ENCODE measurements at places on chromosomes 4 and X. TPM values are rescaled to one million over a fixed set of nuclear protein-coding genes. Genes with fewer than 3 reads are reported as not detected.

DCAF8L1 gene
- polyA plus RNA-seq: not detected

PGRMC1 gene
- 136 TPM for polyA plus RNA-seq

ATOH1 gene
- polyA plus RNA-seq: not detected

WDR1 gene
- 361 TPM for polyA plus RNA-seq

L1CAM gene
- polyA plus RNA-seq: 12.7 TPM

COL25A1 gene
- polyA plus RNA-seq: 1.4 TPM

GPM6B gene
- polyA plus RNA-seq: 16.0 TPM

DLG3 gene
- polyA plus RNA-seq: 14.0 TPM

TMEM271 gene
- not detected for polyA plus RNA-seq

NUDT10 gene
- 6.9 TPM for polyA plus RNA-seq

DNA sequence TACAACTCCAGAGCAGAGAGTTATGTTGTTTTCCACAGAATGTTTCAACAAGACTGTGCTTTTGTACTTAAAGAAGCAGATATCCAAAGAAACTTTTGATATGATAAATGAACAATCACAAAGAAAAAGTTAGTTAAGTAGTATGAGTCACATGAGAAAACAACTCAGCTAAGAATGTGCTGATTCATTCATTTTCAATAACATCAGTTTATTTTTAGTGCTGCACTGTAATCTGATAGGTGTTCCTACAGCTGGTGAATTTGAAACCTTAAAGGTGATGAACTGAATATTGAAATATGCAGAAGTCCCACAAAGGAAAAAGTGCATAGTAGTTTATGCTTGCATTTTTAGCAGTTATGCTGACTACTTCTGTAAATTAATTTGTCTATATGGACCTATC lies 180.3 kb upstream of the TENM3 start:
- no peak for DNase-seq

DNA sequence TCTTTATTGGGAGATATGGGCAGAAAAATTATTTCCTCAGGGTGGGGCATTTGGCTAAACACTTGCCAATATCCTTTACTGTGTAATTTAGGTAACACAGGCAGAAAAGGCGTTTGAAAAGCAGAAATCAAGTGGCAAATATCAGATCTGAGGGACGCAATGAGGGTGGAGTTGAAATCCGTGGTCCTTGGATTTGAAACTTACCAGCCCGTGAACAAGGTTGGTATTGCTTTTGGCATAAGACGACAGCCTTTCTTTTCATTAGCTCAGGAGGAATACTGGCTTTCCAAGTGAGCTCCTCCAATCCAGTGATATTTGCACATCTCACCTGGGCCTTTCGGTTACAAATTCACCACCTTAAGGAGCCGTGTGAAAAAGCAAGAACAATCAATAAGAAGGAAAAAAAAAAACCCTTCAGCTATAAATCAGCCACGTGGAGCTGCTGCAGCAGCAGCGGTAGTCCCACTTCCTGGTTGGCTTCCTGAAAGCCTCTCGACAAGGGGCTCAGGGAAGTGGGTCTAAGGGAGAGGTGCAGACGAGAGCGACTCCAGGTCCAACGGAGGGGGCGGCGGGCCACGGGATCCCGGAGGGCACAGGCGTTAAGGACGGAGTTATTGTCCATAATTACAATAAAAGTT lies 734 bp upstream of the GALNT7 start:
- DNase-seq: peak; percentile 21

- no peak for DNase-seq
Observed at GRCh38 chr4:54226404-54227255, 2.5 kb upstream of the PDGFRA start.

GRCh38 chr4:150641612-150642011 lies 59.7 kb downstream of the MAB21L2 start:
- no peak for DNase-seq

GRCh38 chr4:41912546-41912945 lies 22.7 kb upstream of the TMEM33 start:
- no peak for DNase-seq

DNA sequence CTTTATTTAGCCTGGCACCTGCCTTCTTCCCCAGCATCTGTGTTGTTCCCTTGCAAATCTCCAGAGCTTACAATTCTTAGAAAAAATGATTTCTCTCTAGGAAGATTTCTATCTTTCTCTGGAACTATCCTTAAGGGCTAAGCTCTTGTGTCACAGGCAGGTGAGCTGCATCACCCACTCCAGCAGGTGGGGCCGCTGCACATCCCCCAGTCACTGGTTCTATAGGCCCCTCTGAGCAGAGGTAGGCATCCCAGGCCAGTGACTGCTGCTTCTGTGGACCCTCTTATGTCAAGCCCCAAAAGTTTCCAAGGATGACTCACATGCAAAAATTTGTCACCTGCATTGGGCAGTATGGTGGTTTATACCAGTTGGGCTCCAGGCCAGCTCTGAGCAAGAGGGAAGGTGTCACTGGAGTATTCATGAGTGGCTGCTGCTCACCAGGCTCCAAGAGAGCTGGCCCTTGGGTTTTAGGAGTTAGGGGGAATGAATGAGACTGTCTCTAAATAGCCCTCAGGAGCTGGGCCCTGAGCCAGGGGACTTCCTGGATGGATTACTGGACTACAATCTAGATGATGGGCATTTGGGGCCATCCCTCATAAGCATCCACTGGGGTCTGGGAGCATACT lies 208.1 kb upstream of the EOLA2 start:
- DNase-seq: no peak

GRCh38 chr4:188955066-188955465 lies 815.8 kb downstream of the TRIML1 start:
- DNase-seq: no peak

GRCh38 chrX:54640736-54641135 lies 110.7 kb downstream of the GNL3L start:
- DNase-seq: no peak

GRCh38 chrX:13985697-13986435 lies 43.8 kb downstream of the GEMIN8 start:
- no peak for DNase-seq

- DNase-seq: no peak
Observed at GRCh38 chr4:182451441-182451840, 208.2 kb downstream of the TENM3 start.

DNA sequence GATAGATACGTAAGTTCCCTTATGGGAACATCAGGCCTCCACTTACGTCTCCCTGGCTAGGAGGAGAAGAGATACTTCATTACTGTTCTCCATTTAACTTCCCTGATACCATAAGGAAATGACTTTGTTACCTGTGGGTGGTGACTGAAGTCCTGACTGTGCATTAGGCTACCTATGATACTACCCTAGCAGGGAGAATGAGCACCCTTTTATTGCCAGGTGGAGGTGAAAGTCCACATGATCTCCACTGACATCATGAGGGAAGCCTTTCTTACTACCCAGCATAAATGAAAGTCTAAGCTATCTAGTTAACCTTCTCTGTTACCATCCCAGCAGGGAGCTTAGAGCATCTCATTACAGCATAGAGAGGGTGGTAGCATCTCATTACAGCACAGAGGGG lies 24.4 kb upstream of the LAMTOR3 start:
- DNase-seq: no peak

DNA sequence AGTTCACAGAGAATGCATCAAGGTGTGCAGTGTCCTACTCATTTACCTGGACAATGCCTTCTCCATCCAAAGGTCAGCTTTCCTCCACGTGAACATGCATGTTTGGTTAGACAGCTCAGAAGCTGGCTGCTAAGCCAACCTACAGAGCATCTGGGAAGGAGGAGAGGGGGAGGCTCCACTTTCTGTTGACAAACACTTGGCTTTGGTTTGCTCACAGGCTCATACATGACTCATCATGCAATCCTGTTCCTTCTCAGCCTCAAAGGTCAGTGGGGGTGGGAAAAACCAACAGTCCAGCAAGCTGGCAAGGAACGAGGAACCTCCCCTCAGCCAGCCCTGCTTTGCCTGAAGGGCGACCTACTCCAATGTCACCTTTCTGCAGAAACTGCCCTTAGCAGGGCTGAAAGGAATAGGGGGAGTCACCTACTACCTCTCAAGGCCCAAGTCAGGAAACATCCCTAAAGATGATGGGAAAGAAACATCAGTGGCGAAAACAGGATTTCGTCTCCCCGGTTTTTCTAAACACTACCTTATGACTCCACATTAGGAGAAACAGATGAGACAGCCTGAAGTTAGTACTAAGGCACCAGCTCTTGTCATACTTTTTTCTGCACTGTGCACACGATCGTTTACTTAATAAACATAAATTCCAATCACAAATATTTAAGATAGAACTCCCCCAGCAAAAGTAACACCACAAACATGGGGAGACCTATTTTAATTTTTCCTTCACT lies 37.9 kb downstream of the RELL1 start:
- DNase-seq: no peak

GRCh38 chr4:73434311-73434710 lies 1.7 kb upstream of the AFP start:
- DNase-seq: no peak

DNA sequence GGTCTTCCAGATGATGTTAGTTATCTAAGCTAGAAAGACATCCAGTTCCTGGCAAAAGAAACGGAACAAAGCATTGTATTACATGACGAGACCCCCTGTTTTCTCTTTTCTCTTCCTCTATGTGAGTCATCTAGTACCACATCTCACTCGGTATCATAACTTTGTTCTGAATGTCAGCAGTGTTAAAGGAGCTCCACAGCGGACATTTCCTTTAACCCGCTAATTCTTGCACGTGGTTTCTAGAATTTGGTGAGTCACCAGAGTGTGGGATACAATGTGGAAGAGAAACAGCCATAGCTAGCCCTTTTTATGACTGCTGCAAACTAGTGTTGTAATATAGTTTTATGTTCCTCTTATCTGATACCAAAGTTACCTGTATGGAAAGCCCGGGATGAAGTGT lies 243.7 kb downstream of the TENM3 start:
- DNase-seq: no peak

DNA sequence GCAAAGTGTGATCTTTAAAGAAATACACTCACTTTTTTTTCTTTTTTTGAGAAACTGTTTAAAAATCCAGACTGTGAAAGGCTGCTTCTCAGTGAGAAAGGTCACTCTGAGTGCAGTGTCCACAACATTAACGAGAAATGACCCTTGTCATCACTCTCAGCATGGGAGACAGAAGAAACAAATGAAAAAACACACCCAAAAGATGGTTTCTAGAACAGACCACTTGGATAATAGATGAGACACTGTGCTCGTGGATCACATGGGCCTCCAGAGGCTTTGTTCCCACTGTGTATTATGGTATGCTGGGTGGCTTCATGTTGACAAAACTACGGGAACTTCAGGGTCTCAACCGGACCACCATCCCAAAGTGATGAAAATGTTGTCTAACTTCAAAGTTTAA lies 64.9 kb downstream of the NEUROG2 start:
- no peak for DNase-seq

- no peak for DNase-seq
Observed at GRCh38 chr4:43163101-43163792, 270.7 kb downstream of the GRXCR1 start.

- no peak for DNase-seq
Observed at GRCh38 chr4:153791746-153792617, 3.1 kb upstream of the SFRP2 start.

- no peak for DNase-seq
Observed at GRCh38 chrX:12865359-12865758, 1.5 kb upstream of the TLR7 start.

DNA sequence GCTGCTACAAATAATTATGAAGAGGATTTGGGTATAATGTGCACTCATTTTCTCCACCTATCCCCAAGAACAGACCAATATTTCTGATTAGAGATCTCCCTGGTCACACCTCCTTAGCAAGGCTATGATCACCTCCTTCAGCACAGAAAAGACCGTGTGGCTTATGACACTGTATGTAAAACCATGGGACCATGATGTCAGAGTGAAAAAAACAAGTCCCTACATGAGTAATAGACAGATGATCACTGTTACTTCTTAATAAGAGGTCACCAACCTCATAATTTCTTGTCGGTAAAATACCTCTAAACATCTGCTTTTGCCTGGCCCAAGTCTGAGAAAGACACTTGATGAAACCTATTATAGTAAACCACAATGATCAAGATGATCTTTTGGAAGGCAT lies 330.6 kb upstream of the F9 start:
- DNase-seq: no peak

- DNase-seq: no peak
Observed at GRCh38 chr4:29970626-29971025, 749.5 kb upstream of the PCDH7 start.

DNA sequence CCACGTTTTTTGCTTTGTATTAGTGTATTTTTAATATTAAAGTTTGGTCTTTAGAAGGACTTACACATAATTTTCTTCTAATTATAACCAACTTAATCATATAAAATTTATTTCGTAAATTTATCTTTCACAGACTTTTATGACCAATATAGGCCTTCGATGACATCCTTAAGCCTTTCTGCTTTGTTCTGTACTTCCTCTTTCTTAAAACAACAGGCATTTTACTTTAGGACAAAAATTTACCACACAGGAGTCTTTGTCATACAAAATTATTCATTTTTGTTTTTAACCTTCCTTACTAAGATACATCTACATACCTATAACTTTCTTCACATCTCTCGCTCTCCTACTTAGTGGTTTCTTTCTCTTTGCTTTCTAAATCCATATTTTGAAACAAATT lies 56.3 kb downstream of the RGS12 start:
- no peak for DNase-seq

DNA sequence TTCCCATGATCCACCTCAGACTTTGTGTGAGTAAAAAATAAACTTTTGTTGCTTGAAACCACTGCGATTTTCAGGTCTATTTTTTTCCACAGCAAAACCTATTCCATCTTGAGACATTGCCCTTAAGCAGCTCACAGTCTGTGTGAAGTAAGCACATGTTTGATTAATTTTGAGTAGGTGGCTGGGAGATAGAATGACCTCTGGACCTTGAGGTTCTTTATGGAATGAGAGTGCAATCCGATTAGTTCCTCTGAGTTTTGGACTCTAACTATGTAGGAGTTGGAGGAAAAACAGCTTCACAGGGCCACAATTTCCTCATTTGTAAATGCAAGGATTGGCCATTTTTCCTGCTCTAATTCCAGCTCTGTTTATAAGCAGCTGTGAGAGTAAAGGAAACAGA lies 234.1 kb upstream of the IGFBP7 start:
- DNase-seq: no peak

GRCh38 chrX:107748506-107748905 lies 27.1 kb downstream of the TSC22D3 start:
- no peak for DNase-seq

GRCh38 chr4:76204936-76205335 lies 8.7 kb downstream of the SCARB2 start:
- DNase-seq: no peak

DNA sequence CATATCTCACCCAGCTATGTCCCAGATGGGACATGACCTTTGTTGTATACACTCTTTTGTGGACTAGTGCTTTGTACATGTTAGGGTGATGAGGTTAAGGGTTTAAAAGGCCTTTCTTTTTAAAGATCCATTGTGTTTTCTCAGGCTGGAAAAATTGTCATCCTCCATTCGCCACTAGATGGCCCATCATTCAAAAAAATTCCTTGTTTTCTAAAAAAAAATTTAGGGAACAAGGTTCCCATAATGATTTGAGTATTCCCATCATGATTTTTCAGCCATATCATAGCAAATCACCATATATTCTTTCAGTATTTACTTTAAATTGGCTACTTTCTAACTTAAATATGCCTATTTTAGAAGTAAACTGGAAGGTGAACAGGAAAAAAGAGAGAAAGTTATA lies 91.9 kb upstream of the TMEM164 start:
- DNase-seq: no peak
